Activated CD4-positive, alpha-beta T cell treated with anti-CD3 and anti-CD28 coated beads for 36 hours (primary cell): ENCODE measurements at places on chromosomes 5 and 9.

GRCh38 chr9:99607842-99608448, 213.7 kb upstream of the NR4A3 start:
- no peak for DNase-seq

DNA sequence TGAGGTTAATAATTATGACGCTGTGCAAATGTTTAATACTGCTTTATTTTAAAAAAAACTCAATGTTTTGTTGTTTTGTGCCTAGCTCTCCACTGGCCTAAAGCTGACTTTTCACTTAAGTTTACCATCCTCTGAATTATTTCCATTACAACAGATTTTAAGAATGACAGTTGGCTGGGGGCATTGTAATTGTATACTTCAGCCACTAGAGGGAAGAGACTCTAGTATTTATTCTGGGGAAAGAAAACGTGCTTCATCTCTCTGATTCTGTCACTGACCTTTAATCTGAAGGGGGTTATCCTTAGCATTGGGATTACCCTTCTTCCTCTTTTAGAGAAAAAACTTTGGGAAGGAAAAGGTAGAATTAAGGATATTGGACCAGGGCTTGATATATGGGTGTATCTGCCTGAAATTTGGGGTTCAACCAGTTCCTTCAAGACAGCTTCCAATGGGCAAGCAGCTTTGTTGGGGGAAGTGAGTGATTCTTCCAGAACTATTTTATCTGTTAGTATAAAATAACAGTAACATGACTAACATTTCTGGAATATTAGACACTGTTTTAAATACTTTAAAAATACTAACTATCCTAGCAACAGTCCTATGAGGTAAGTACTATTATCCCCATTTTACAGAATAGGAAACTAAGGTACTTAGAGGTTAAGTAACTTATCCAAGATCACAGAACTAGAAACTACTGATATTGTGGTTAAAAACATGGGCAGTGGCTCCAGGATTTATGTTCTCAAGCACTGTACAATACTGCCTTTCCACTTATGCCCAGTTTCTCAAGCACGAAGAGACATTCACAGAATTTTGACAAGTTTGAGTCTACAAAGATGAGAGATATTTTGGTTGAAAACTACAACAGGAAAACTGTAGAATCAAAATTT, 208.4 kb downstream of the CD180 start:
- no peak for DNase-seq

GRCh38 chr5:175560011-175560410, 81.7 kb downstream of the SFXN1 start:
- DNase-seq = no peak

DNA sequence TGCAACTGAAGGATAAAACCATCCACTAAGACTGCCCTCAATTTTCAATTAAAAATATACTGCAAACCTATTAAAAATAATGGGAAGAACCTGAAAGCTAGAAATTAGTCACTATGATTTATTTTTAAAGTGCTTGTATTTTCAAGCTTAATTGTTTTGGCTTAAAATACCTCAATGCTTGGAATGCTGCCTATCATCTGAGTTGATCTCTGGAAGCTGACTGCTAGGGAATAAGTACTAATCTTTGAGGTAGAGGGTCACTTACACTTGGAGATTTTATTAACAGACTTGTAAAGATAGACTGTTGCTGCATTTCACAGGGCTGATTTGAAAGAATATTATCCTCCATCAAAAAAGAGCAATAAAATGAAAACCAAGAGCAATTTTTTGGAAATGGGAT, 6.2 kb downstream of the PCSK1 start:
- DNase-seq = no peak

DNA sequence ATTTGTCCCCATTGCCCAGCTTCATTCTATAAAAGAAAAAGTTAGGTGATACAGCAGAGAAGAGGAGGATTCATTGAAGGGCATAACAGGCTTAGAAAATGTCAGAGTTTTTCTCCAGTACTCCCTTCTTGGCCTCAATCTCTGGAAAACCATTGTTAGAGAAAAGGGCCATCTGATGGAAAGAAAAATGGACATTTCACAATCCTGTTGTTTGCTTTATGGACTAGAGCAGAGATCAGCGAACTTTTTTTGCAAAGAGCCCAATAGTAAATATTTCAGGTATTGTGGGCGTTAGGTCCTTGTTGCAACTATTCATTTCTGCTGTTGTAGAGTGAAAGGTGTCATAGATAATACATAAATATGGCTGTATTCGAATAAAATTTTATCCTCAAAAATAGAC, 208.8 kb downstream of the TLE4 start:
- DNase-seq = no peak

DNA sequence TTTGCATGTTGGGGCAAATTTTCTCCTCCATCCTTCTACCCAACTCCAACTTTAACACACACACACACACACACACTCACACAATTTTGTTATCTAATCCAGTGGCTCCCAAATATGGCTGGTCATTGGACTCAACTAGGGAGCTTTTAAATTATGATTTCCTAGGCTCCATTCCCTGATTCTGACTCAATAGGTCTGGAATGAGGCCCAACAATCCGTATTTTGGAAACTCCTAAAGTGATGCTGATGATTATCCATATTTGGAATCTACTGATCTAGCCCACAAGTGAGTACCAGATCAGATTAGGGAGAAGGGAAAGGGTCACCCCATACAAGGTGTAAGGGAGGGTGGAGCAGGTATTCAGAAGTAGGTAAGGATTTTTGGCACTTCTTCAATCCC, 309.7 kb downstream of the TLE1 start:
- DNase-seq = no peak

GRCh38 chr5:141518618-141519015, 29.7 kb downstream of the PCDHGC5 start:
- no peak for DNase-seq

DNA sequence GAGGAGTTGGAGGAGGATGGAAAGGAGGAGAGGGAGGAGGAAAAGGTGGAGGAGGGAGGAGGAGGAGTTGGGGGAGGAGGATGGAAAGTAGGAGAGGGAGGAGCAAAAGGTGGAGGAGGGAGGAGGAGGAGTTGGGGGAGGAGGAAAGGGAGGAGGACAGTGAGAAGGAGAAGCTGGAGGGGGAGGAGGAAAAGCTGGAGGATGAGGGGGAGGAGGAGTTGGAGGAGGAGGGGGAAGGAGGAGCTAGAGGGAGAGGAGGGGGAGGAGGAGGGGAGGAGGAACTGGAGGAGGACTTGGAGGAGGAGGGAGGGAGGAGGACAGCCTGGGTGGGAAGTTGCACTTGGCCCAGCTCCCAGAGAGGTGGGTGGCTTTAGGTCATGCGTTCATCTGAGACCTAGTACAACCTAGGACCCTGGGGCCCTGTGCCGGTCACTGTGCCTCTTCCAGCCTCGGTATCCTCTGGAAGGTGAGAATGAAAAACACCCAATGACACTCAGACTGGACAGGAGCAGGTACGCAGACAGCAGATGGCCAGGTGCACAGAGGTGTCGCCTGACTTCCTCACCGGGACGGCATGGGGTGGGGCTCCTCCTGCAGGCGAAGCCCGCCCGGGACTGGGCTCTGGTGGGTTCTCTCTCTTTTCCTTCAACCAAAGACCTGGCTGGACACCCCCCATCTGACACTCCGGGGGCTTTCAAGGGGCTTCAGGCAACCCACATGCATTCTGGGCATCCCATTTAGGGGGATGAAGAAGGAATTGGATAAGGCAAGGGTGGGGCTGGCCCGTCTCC, 12.2 kb upstream of the SLC2A6 start:
- no peak for DNase-seq

- no peak for DNase-seq
These were observed 5.3 kb downstream of the NSA2 start for GRCh38 chr5:74772359-74772758.

DNA sequence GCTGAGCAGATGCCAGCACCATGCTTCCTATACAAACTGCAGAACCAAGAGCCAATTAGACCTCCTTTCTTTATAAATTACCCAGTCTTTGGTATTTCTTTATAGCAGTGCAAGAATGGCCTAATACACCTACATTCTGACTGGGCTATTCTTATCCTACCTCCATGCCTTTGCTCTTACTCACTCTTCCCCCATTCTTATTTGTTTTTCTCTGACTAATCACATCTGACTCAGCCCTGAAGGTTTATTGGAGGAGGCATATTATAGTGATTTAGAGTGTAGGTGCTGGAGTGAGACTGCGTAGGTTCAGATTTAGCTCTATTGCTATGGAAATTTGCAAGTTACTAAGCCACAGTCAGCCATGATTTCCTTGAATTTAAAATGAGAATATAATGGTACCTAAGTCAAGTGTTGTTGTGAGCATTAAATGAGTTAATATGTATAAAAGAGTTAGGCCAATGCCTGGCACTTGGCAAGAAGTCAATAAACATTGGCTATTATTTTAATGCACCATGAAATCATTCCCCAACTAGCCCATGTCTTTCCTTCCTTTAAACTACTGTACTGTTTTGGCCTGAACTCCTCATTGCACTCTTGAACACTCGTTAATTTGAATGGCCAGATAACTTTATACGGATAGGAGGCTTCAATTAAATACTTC, 531.2 kb upstream of the ZNF608 start:
- no peak for DNase-seq

GRCh38 chr5:157997991-157998504, 139.1 kb upstream of the CLINT1 start:
- DNase-seq = peak; percentile 9

DNA sequence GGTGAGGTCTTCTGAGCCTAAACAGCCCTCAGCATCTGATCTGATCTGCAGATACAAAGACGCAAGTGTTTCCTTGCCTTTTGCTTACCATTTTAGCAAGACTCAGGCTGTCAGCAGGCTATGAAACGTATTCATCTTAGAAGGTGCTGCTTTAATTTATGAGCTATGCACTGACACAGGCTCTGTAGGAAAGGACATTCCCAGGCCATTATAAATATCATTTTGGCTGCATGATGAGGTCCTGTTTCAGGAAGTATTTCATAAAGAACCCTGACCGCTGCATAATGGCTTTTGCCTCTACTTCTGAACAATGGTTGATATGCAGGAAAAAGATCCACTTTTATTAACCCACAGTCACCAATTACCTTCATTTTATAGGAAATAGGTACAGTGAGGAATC, 98.4 kb upstream of the CAST start:
- DNase-seq = no peak

DNA sequence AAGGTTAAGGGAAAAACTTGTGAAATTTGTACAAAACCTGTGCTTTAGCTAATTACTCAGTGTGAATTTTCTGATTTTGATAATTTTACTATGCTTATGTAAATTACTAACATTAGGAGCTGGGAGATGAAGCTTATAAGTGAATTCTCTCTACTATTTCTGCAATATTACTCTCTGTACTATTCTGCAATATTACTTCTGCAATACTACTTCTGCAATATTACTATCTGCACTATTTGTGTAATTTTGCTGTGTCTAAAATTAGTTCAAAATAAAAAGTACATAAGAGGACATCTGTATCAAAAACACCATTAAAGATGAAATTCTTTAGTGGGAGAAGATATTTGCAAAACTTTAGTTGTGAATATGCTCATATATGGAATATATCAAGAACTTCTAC, 62.9 kb downstream of the C9 start:
- DNase-seq = no peak

GRCh38 chr5:31415009-31415923, 116.6 kb downstream of the DROSHA start:
- no peak for DNase-seq
